ENCODE measurements at places on chromosomes 13 and 19.
A peak's percentile ranks its signal among the peaks of the same experiment; 100 is the strongest.

GRCh38 chr19:43412441-43412840 is 2.2 kb upstream of the TEX101 start:
- no peak for DNase-seq
- no peaks in the 10 kb centered on the region for H3K27me3 ChIP-seq
- H3K36me3 ChIP-seq, result no peaks in the 10 kb centered on the region

DNA sequence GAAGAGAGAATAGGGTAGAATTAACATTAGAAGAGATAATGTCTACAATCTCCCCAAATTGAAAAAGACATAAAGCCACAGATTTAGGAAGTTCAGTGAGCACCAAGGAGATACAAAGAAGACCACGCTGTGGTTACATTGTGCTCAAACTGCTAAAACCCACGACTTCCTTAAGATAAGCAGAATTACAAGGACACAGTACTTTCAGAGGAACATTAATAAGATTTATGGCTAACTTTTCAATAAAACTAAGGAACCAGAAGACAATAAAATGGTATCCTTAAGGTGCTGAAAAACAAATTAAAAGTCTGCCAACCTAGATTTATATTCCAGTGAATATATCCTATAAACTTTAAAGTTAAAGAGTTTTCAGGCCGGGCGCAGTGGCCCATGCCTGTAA is 7.4 kb upstream of the IL17D start:
- peaks cover 5% of the 10 kb centered on the region for H3K27me3 ChIP-seq
- H3K4me3 ChIP-seq, result no peak overlapping the region
- no peak overlapping the region for H3K27ac ChIP-seq
- peaks cover 5% of the 10 kb centered on the region for H3K36me3 ChIP-seq
- no peaks in the 10 kb centered on the region for H3K4me1 ChIP-seq

GRCh38 chr19:16290692-16291091 is 33.9 kb upstream of the KLF2 start:
- H3K4me1 ChIP-seq, result peaks cover 29% of the 10 kb centered on the region
- H3K4me3 ChIP-seq, result no peak overlapping the region
- DNase-seq, result no peak
- peak overlapping the region; percentile 8 for H3K27ac ChIP-seq
- no peaks in the 10 kb centered on the region for H3K36me3 ChIP-seq

GRCh38 chr13:83547043-83547442 is 335.2 kb downstream of the SLITRK1 start:
- no peaks in the 10 kb centered on the region for H3K36me3 ChIP-seq
- no peaks in the 10 kb centered on the region for H3K27me3 ChIP-seq
- no peaks in the 10 kb centered on the region for H3K4me1 ChIP-seq
- H3K27ac ChIP-seq, result no peak overlapping the region
- DNase-seq, result no peak

- no peak overlapping the region for H3K4me3 ChIP-seq
- no peak for DNase-seq
- no peak overlapping the region for H3K27ac ChIP-seq
- H3K36me3 ChIP-seq, result no peaks in the 10 kb centered on the region
These were observed 70.1 kb downstream of the DCLK1 start for GRCh38 chr13:36061054-36061453.

DNA sequence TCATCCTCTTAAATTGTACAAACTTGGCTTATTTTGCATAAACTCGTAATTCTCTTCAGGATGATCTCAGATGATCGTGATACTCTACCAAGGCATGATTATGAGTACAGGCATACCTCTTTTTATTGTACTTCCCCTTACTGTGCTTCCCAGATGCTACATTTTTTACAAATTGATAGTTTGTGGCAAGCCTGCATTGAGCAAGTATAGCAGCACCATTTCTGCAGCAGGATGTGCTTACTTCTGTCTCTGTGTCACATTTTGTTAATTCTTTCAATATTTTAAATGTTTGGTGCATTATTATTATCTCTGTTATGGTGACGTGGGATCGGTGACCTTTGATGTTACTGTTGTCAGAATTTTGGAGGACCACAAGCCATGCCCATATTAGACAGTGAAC is 752.3 kb downstream of the PCDH9 start:
- DNase-seq, result no peak
- no peaks in the 10 kb centered on the region for H3K36me3 ChIP-seq
- H3K4me3 ChIP-seq, result no peak overlapping the region
- no peaks in the 10 kb centered on the region for H3K4me1 ChIP-seq

DNA sequence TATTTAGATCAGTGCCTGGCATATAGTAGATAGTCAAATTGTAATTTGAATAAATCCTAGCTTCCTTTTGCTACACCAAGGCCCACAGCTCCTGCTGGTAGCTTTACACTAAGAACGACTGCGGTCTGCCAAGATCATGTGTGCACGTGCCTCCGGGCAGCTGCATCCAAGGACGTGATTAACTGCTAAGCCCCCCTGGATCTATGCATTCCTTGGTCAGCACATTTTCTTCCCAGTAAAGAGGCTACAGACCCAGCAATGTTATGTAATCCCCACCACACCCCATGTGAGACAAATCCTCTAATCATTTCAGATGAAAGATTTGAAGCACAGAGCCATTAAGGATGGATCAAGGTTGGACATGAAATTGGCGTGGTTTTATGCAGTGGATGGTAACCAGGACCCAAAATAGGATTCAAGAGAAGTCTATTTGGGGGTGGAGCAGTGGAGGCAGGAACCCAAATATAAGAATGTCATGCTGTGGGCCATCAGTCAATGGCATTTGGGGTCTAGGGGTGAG is 65.2 kb upstream of the PEG3 start:
- no peaks in the 10 kb centered on the region for H3K4me1 ChIP-seq
- DNase-seq, result no peak

DNA sequence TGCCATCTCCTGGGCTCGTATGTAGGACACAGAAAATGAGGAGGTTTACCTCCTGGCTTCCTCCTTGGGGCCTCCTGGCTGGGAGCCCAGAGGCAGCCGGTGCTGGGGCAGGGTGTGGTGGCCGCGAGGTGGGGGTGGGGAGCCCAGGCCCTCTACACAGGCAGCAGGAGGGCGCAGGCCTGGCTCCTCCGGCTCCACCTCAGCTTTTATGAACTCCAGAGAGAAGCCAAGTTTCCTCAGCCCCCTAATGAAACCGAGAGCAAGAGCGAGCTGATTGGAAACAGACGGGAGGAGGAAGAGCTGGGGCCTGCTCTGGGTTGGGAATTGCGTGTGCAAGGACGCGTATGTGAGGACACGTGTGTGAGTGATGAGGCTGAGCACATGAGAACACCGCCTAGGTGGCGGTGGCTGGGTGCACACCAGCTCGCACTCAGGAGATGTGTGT is 23.1 kb downstream of the LYL1 start:
- H3K27me3 ChIP-seq, result no peaks in the 10 kb centered on the region
- H3K27ac ChIP-seq, result peak overlapping the region; percentile 83
- H3K4me3 ChIP-seq, result no peak overlapping the region
- peaks cover 57% of the 10 kb centered on the region for H3K4me1 ChIP-seq

DNA sequence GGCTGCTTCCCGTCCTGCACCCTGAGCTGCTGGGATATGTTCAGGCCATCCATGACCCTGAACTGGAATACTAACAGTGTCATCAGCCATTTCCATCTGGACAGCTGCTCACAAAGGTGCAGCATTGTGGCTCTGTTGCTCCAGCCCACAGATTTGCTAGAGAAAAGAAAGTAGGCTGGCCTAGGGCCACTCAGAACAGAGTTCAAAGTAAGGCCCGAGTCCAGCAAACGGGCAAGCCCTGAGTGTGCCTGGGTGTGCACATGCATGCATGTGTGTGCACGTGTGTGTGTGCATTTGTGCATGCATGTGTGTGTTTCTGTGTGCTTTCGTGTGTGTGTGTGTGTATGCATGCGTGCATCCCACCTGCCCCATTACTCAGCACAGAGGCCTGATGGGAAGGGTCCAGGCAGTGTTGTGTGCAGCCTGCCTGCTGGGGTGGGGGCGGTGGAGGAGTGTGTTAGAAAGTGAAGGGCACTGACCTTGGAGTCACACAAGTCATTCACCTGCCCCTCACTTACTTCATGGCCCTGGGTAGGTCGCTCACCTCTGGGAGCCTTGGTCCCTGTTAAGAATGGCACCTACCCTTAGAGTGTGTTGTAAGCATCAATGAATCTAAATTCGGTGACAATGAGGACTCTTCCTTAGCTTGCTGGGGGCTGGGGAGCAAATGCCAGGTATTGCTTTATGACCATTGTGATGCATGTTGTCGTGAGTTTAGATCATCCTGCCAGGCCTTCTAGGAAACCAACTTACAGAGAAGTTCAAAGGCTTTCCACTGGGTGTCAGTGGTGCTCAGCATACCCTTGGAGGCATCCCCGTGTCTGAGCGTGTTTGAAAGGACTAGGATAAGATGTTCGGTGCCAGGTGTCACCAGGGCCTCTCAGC is 53.2 kb downstream of the GPR12 start:
- no peak for DNase-seq
- H3K27ac ChIP-seq, result no peak overlapping the region
- H3K36me3 ChIP-seq, result no peaks in the 10 kb centered on the region
- no peak overlapping the region for H3K4me3 ChIP-seq

All from suprapubic skin (tissue), 4 donors.